ENCODE measurements at places on chromosomes 16 and 17.

- no peak for DNase-seq
Observed at GRCh38 chr17:4331614-4332013, 34.9 kb downstream of the UBE2G1 start.

DNA sequence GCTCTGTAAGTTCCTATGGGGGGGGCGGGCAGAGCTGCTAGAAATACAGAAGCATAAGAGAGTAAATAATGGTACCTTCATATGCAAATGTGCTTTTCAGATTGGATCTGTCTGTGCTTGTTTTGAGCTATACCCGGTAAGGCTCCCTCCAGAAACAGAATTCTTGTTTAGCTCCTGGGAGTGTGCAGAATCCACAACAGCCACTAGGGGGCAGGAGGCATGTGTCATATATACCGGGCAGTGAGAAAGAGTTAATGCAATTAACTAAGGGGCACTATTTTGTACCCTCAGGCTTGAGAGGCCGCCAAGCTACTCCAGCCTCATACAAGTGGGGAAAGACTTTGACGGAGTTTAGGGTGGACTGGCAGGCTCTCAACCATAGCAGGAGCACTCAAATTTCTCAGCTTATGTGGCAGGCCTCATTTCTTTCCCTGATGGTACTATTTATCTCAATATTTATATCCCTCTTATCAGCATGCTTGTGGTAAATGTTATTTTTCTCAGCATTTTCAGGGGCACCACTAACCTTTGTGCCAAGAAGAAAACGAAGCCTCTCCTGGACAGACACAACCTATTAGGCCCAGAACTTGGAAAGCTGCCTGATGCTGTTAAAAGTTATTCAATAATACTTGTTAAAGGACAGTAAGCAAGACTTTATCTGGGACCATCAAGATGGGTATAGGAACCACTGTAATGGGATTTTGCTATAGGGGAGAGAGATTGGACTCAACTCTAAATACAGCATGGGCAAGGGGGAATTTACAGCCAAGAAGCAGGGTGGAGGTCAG, 10.7 kb upstream of the CENPV start:
- DNase-seq = no peak

DNA sequence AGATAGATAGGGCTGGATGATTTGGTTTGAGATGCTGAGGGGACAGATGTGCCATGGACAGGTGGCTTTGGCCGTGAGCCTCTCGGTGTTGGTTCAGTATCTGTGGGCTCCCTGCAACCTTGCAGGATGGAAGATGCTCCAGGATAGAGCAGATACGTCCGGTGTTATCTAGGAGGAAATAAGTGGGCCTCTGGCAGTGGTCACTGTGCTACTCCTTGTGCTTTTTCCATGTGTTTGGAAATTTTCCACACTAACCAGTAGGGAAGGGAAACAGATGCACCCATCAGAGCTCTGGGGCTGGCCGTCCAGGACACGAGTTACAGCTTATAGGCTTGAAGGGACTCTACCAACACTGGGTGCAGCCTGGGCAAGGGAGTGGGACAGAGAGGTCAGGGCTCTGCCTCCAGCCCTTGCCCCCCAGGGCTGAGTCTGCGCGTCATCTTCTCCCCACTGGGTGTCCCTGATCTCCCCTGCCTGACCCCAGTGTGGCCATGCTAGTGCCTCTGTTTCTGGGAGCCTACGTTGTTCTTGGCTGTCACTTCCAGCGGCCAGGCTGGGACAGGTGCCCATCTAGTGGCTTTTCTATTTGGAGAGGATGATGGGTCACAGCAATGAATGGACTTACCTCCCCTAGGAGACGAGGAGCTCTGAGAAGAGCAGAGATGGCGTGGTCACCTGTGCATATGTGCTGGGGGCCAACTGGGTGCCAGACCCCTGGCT, 166.9 kb downstream of the SEC14L1 start:
- DNase-seq = no peak

DNA sequence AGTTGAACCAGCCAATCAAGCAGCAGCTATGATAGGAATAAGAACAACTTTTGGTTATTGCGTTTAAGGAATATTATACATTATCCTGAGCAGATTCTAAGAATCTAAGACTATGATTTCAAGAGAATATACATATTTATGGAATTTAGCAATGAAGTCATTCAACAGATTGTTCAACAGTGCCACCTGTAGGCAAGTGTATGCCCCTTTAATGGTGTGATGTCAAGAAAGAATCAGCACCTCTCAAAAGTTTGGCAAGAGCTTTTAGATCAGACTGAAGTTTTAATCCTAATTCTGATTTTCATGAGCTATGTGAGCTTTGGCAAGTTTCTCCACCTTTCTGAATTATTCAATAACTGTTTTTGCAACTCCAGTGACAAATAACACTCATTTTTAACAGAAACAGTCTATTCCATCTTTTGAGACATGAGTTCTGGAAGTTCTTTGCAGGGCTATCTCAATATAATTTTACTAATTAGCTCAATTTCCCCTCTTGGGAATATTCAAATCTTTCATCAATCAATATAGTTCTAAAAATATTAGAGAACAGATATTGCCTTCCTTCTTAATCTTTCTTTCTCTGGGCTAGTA, 474.3 kb upstream of the TOM1L1 start:
- no peak for DNase-seq

DNA sequence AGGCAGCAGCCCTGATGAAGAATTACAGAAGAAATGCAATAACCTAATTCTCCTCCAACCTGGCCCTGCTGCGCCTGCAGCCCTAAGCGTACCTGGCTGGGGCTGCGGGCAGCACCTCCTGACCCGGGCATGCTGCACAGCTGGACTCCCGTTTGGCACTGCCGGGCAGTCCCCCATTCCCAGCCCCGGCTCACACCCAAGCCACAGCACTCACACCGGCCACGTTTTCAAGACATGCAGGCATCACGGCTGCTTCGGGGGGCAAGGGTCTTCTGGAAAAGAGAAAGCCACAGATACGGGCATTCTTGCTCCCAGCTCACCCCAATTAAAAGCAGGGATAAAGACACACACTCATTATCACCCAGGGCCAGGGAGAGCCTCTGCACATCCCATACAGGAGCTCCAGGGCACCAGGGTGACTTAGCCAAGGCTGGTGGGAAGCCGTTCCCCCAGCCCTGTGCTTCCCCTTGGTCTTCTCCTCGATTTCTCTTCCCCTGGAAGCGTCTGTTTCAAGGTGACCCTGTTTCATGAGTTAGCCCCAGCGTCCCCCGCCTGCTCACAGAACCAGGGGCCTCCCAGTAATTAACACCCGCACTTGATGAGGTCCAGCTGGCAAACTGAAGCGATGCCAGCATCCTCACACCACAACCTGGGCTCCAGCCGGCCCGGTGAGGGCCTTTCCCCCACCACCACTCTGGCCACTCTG, 216.7 kb downstream of the C16orf78 start:
- DNase-seq = no peak

- no peak for DNase-seq
Observed at GRCh38 chr17:43094129-43094835, 30.9 kb downstream of the BRCA1 start.

- no peak for DNase-seq
Observed at GRCh38 chr17:61260071-61260797, 139.4 kb upstream of the TBX2 start.

- DNase-seq = no peak
Observed at GRCh38 chr17:45155483-45155882, 6.2 kb upstream of the HEXIM2 start.

DNA sequence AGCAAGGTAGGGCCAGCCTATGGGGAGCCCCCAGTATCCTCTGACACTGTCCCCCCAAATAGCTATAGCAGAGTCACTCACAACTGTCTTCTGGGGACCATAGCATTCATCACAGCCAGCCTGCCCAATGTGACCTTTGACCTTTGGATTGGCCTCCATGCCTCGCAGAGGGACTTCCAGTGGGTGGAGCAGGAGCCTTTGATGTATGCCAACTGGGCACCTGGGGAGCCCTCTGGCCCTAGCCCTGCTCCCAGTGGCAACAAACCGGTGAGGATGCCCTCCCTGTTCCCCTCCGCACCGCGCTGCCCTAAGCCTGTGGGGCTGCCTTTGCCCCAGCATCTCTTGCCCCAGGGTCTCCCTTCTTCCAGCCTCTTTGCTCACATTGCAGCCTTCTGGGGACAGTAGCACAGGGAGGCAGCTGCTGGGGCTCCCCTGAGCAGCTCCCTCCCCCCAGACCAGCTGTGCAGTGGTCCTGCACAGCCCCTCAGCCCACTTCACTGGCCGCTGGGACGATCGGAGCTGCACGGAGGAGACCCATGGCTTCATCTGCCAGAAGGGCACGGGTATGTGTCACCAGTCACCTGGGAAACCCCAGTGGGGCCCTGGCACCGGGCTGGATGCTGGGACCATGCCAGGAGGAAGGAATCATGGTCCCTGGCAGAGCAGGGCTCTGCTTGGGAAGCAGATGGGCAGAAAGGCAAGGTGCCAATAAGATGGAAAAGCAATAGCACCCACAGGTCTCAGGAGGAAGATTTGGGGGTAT, 61.1 kb downstream of the MRC2 start:
- no peak for DNase-seq

- no peak for DNase-seq
Observed at GRCh38 chr17:35390663-35391062, 17.2 kb upstream of the SLFN11 start.

GRCh38 chr17:77410470-77410869, 269.7 kb downstream of the SEC14L1 start:
- DNase-seq = no peak

DNA sequence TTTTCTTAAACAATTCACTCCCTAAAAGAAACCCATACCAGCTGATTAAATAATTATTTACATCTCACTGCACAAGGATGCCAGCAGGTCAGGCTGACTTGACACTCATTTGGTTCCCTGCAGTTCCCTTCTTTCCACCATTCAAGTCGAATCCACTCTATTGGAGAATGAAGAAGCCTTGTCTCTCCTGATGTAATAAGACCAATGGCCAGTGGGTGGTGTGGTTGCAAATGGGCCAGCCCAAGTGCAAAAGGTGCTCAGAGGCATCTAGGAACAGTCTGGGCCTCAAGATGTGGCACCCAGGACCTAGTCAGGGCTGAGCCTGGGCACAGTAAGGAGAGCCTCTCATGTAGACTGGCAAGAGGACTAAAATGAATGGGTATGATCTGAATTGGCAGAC, 9.3 kb downstream of the C16orf78 start:
- DNase-seq = no peak

- no peak for DNase-seq
Observed at GRCh38 chr17:36463916-36464764, 22.3 kb upstream of the ZNHIT3 start.

- no peak for DNase-seq
Observed at GRCh38 chr16:64654178-64654577, 467.7 kb downstream of the CDH11 start.

- no peak for DNase-seq
Observed at GRCh38 chr17:59764292-59764741, 56.9 kb downstream of the VMP1 start.

DNA sequence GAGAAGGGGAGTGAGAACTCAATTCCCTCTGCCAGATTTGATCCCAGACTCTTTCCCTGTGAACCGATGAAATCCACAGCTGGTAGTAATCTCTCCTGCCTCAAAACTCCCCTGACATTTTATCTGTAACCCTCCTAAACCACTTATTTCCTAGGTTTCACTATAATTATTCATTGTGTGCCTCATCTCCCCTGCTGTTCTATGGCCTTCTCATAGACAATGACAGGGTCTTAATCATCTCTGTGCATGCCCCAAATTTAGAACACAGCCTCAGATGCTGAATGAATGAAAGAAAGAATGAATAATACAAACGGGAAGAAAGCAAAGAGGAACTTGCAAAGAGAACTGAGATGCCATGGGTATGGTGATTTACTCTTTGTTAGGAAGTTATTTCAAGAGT, 451.1 kb downstream of the HS3ST3B1 start:
- no peak for DNase-seq

GRCh38 chr16:31201582-31202413, 762 bp downstream of the PYCARD start:
- DNase-seq = no peak

All from cortex of kidney (tissue), 1 donor.